ENCODE measurements at places on chromosomes 5 and 9. TPM values are rescaled to one million over a fixed set of nuclear protein-coding genes. Genes with fewer than 3 reads are reported as not detected.

GRCh38 chr5:160539431-160539830 is 117.8 kb downstream of the PTTG1 start:
- no peak for DNase-seq

- DNase-seq, result peak; percentile 85
These were observed 76.4 kb upstream of the RARS1 start for GRCh38 chr5:168409591-168410458.

MYORG gene
- total RNA-seq, result 0.88 TPM

GRCh38 chr9:21965401-21965951 is 28.7 kb downstream of the CDKN2A start:
- peak; percentile 97 for DNase-seq

DNA sequence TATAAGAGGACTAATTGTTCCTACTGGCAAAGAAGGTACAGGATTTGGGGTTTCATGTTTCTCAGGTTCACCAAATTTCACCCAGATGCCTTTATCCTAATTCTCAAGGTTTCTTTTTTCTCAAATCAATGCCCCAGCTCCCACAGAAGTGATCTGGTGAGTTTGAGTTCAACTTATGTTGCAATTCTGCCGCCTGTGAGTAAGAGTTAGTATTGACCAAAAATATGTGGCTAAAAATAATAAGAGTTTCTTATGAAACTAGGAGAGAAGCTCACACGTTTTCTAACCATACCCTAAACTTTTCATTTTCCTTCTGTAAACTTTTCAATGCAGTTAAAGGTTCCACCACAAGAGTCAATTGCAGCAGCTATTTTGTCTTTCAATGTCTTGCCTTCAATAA is 15.1 kb downstream of the SLCO6A1 start:
- no peak for DNase-seq

GRCh38 chr5:135606431-135606830 is 27.6 kb upstream of the CXCL14 start:
- DNase-seq, result no peak

NPR3 gene
- 92.3 TPM for total RNA-seq

PRRC1 gene
- total RNA-seq, result 86.0 TPM

DNA sequence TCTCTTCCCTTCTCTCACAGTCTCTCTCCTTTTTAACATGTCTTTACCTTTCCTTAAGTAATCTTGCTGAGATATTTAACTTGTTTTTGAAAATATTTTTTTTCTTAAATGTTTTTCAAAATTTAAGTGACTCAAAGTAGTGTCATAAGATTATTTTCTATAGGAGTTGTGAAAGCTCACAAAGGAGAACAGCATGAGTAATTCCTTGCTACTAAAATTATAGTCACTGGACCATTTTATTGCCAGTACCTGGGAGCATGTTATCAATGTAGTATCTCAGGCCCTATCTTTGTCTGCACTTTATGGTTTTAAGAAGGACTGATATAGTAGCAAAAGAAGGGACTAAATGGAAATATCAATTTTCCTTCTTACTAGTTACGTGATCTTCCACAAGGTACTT is 181.9 kb downstream of the TMEM232 start:
- no peak for DNase-seq

GRCh38 chr5:180391276-180391675 is 38.1 kb upstream of the GFPT2 start:
- DNase-seq, result peak; percentile 31

SLC2A6 gene
- total RNA-seq, result 25.3 TPM

GRCh38 chr5:71892641-71893365 is 173.7 kb downstream of the CARTPT start:
- DNase-seq, result no peak

PDGFRB gene
- total RNA-seq, result 567 TPM

SPZ1 gene
- total RNA-seq, result not detected

DNA sequence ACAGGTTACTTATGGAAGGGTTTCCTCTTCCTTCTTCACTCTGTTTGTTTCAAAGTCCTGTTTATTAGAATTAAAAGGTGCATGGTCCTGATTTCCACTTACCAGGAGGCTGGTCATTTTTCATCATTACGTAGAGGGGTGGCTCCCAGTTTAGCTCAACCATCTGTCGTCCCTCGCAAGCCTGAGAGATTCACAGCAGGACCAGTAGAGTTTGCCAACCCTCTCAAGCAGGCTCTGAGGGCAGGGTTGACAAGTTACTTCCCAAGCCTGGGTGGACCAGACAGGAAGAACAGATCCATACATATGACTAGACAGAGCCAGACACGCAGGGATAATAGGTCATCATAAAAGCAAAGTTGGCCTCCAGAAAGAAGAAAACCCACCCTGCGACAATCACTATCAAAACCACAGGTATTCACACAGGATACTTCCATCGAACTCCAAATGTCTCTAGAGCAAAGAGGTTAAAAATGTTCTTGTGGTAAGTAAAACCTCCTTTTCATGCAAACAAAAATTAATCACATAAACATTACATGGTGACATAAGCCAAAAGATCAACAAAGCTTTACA is 151.9 kb downstream of the ELAVL2 start:
- no peak for DNase-seq

PPP3R2 gene
- not detected for total RNA-seq

GRCh38 chr5:24110004-24110615 is 534.7 kb downstream of the CDH10 start:
- peak; percentile 11 for DNase-seq

PCSK5 gene
- total RNA-seq, result 13.3 TPM

LMX1B gene
- total RNA-seq, result under 0.01 TPM

DNA sequence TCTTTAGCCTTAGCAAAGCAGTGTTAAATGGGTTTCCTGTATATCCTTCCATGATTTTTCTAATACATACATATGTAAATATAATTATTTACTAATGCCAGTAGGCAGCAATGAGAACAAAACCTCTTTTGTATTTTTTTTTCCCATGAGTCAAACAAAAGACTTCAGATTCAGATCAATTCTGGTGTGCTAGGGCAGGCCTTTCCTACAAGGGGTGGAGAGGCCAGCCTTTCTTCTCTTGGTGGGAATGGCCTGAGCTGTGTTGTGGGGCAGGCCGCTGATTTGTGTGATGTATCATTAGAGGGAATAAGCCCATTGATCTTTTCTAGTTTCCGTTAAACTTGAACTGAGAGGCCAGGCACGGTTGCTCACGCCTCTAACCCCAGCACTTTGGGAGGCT is 115.5 kb upstream of the DMRT1 start:
- DNase-seq, result no peak

HK3 gene
- total RNA-seq, result 1.8 TPM

CHSY3 gene
- total RNA-seq, result 12.4 TPM

DNA sequence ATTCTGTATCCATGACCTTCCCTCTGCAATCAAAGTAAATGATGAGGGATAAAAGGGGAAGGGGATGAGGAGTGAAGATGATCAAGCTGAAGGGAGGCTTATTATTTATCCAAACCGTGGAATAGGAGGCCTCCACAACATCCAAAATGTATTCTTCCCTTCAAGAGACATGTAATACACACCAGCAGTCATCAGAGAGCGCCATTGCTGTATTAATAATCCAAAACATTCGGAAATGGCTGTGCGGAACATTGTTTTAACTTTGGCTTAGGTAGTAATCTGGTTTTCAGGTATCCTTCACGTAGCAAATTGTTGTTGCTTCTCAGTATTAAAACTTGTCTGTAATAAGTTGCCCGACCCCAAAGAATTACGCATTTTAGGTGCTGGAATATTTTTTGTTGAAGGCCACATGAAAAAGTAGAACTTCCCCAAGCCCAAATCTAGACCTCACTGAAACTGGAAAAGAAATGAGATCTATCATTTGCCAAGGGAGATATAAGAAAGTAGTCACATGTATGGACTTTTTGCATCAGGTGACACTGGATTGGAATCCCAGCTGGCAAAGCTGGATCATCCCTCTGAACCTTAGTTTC is 2.6 kb upstream of the BOD1 start:
- peak; percentile 90 for DNase-seq

EIF4E1B gene
- not detected for total RNA-seq

DNA sequence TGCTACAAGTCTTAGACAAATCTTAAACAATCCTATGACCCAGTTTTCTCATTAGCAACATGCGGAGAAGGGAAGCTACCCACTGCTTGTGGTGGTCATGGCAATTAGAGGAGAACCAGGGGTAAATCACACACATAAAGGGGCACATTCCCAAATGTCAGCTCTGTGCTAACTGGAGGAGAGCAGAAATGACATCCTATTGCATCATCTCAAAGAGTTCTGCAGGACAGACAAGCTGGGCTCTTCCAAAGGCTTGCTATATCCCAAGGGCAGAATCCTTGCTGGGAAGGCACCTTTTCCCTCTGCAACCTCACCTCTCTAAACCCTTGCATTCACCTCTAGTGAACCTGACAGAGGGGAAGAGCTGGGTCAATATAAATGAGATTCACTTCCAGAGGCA is 17.0 kb upstream of the WWC1 start:
- DNase-seq, result no peak

TTLL11 gene
- total RNA-seq, result 8.0 TPM

GRCh38 chr5:167602067-167602466 is 689.4 kb upstream of the WWC1 start:
- peak; percentile 19 for DNase-seq

- no peak for DNase-seq
These were observed 76.8 kb downstream of the PALM2AKAP2 start for GRCh38 chr9:109856785-109857184.

FOXD4L4 gene
- under 0.01 TPM for total RNA-seq

GRCh38 chr5:10372726-10373709 is 19.5 kb downstream of the MARCHF6 start:
- no peak for DNase-seq

DNA sequence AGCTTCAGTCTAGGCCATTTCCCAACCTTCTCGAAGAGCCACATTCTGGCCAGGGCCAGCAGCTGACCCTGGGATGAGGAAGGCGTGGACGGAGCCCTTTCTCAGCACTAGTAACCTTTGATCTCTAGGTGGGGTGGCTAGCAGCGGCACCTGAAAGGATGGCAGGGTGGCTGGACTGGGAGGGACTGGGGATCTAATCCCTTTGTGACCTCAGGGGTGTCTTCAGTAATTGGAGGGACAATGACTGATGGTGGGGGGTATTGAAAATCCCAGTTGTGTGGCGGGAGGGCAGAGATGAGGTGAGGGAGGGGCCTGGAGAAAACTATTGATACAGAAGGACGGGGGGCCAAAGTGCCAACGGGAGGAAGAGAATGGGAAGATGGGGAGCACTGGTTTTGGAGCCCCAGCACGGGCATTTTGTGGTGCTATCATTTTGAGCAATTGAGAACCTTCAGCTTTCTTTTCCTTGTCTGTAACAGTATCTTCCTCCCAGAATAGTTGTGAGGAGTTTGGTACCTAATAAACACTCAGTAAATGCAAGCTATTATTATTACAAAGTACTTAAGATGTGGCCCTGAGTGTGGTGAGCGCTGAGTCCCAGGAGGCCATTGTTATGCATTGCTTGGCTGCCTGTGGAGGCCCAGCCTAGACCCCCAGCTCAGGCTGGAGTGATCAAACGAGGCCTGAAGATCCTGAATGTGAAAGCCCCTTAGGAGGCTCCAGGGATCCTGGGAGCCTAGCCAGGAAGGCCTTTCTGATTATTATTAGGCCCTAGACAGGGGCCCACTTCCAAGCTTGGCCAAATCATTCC is 37.3 kb upstream of the UBE2D2 start:
- DNase-seq, result peak; percentile 18

GZMA gene
- total RNA-seq, result not detected

DNA sequence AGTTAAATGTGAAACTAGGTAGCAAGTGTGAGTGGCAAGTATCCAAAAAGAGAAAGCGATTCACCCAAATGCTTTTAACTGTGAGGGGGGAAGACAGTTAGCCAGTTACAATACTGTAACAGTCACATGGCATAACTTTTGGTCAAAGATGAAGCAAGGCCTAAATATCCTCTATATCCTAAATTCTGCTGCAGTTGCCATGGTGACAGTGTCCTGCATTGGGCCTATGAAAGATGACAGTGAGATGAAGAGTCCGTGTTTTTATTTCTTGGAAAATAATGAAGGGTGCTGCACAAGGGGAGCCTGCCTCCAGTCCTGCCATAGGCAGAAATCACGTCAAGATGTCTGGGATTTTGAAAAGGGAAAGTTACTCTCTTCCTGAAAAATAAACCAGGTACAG is 534.6 kb downstream of the NTRK2 start:
- DNase-seq, result no peak

FGF18 gene
- total RNA-seq, result under 0.01 TPM

ADRA1B gene
- total RNA-seq, result 0.36 TPM

GRCh38 chr5:35161652-35162273 is 68.5 kb downstream of the PRLR start:
- no peak for DNase-seq

GRCh38 chr5:39189292-39189955 is 29.9 kb downstream of the FYB1 start:
- no peak for DNase-seq

- peak; percentile 38 for DNase-seq
These were observed 139.2 kb upstream of the LHFPL2 start for GRCh38 chr5:78787783-78788182.

DNA sequence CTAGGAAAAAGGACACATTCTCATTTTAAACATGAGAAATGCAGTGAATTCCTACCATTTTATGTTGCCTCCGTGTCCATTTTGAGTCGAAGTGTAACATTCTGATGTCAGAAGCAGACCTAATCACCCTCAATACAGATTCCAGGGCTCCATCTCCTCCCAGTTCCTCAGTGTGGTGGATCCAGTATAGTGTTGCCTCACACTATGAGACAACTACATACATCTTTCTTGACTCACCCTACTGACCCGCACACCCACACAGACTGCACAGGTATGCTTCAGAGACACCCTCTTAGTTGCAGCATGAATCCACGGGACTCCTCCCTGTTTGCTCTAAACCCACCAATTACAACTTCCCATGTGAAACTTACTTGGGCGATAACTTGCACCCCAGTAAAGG is 564.9 kb downstream of the SEMA5A start:
- DNase-seq, result no peak

DNA sequence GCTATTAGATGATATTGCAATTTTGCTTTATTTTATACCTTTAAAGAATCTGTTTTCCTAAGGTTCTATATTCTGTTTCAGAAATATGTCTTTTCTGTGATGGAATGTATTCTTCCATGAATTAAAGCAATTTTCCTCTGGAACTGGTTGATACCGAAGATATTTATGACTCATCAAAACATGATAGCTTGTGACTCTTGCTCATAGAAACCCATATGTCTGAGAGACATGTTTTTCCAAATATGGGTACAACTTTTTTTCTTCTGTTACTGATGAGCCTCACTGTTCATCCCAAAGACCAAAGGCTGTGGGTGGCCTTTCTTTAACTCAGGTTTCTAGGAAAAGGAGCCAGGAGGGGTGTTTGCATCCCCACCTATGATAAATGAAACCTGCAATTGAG is 126.1 kb upstream of the PAPPA start:
- DNase-seq, result no peak

GRCh38 chr9:68552700-68553476 is 12.2 kb upstream of the TMEM252 start:
- DNase-seq, result no peak

DNA sequence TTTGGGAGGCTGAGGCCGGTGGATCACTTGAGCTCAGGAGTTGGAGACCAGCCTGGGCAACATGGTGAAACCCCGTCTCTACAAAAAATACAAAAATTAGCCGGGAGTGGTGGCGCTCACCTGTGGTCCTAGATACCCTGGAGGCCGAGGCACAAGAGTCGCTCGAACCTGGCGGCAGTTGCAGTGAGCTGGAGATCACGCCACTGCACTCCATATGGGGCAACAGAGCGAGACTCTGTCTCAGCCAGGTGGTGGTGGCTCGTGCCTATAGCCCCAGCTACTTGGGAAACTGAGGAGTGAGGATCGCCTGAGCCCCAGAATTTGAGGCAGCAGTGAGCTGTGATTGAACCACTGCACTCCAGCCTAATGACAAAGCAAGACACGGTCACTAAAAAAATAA is 2.4 kb upstream of the RFK start:
- DNase-seq, result no peak

PHYHD1 gene
- total RNA-seq, result 7.6 TPM

GRCh38 chr9:85508616-85509015 is 233.1 kb downstream of the AGTPBP1 start:
- DNase-seq, result no peak

Measured in osteoblast (primary cell).